RPMI8226 (cell line): ENCODE measurements at places on chromosomes 13 and 19.

- no peak for DNase-seq
Measured at GRCh38 chr13:76667551-76667950, 218.7 kb downstream of the KCTD12 start.

DNA sequence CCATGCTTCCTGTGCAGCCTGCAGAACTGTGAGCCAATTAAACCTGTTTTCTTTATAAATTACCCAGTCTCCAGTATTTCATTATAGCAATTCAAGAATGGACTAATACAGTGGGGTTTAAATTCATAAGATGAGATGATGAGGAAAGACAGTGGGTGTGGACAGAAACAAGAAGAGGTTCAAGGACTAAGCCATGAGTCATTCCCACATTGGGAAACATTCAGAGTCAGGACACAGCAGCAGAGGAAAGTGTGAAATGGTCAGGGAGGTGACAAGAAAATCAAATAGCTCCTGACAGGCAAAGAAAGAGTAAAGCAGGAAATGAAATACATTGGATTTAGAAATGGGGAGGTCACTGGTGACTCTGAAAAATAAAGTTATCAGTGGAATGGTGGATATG is 9.1 kb downstream of the ZNF841 start:
- no peak for DNase-seq

DNA sequence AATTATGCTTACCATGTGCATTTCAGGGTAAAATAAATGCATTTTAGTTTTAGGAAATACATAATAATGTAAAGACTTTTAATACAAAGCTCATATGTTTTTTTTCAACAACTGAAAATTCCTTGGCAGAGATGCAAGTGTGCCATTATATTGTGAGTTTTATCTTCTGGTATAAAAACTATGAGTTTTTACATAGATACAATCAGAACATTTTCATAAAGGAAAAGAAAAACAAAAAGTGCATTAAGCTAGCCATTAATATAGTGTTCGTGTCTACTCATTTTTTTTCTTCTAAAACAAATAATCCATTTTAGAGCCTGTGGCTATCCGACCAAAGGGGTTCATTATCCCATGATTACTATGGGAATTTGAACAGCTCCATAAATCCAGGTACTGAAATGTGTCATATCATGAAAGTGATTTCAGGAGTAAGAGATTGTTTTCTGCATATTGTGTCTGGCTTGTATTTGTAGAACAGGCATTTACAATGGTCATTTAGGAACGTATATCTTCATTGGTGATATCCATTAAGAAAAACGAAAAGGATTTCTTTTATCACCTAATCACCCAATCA is 236.9 kb upstream of the SLC10A2 start:
- no peak for DNase-seq

DNA sequence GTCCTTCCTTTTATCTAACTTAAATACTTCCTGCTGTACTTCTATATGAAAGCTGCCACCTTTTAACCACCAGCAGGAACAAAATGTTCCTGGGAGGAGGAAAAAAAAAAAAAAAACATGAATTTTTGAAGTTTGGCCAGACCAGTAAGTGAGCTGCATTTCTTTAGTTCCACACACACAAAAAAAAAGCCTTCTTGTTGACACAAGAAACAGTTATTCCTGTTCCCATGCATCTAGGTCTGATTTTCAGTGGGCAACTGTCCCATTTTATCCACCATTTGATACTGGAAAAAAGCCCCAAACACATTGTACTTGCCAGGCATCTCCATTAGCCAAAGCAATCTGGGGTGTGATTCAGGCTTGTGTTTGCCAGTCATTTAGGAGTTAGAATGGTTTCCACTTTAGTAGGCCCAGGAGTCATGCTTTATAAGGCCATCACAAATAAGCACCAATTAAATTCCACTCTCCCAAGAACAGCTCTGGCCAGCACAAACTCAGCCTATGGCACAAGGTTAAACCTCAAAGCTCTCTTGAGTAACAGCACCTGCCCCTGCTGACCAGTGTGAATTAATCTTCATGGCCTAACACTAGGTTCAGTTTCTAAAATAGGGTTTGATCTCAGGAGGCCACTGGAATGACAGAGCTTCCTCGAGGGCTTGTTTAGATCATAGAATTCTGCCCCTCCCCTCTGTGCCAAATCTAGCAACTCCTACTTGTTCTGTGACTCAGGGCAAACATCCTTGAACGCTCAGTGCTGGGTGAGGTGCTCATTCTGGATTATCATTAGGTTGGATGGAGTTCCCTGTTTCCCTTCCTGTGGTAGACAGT is 67.1 kb downstream of the NUFIP1 start:
- DNase-seq: no peak

- DNase-seq: no peak
Measured at GRCh38 chr13:106331116-106331515, 204.3 kb downstream of the EFNB2 start.

DNA sequence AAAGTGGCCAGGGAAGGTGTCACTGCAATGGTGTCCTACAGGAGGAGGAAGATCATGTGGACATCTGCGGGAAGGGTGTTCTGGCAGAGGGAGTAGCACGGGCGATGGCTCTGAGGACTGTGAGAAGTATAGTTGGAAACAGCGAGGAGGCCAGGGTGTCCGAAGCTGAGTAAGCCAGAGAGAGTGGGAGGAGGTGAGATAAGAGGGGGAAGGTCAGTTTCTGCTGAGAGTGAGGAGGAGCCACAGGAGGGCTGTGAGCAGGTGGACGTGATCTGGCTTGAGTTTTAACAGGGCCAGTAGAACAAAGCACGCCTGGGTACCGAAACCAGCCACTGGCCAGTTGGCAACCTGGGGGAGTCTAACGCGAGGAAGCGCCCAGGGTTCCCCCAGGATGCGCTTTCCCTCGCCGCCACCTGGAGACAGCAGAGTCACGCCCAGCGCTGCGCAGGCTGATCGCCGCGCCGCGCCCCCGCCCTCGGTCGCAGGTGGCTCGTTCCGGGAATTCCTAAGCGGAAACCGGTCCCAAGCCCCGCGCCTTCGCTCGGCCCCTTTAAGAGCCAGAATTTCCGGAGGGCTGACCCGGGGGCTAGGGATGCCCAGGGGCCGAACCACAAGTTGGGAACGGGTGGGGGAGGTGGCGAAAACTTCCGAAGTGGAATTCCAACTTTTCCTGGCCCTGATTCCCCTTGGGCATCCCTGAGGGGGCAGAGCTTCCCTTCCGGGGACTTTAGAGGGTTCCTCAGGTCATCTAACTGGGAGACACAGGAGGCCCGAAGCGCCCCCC is 1.1 kb upstream of the LSR start:
- DNase-seq: peak; percentile 83

GRCh38 chr19:39307822-39308530 is 11.8 kb downstream of the IFNL1 start:
- DNase-seq: no peak

DNA sequence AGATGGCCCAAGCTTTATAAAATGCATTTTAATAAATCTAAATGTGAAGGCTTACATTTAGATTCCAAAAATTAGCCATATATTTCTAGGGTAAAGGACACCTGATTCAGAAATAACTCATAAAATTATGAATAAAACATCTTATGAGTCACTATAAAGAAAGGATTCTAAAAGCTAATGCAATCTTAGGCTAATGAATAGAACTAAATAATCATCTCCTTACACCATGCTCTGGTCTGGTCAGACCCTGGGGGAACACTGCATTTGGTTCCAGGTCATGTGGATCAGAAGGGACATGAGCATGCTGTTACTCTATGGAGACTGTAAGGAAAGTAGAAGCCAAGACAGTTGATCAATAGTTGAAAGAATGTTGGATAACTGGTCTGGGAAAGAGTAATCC is 370.4 kb downstream of the NDFIP2 start:
- DNase-seq: no peak

DNA sequence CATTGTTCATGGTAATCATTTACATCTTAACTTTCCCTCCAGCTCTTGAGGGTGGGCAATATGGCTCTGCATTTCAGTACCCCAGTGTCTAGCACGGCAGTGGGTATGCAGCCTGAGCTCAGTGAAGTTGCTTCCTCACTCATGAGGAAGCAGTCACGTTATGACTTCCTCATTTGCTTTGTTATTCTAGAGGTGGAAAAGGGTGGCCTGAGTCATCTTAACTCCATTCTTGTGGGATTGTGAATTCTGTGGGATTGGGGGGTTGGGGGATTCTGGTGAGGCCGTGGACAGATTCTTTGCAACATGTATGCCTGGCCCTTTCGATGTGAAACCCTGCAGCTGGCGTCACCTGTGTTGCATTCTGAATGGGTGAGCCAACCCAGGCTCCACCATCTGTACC is 406.7 kb upstream of the ZNF507 start:
- DNase-seq: no peak

GRCh38 chr13:106610486-106610885 is 42.5 kb upstream of the ARGLU1 start:
- no peak for DNase-seq

DNA sequence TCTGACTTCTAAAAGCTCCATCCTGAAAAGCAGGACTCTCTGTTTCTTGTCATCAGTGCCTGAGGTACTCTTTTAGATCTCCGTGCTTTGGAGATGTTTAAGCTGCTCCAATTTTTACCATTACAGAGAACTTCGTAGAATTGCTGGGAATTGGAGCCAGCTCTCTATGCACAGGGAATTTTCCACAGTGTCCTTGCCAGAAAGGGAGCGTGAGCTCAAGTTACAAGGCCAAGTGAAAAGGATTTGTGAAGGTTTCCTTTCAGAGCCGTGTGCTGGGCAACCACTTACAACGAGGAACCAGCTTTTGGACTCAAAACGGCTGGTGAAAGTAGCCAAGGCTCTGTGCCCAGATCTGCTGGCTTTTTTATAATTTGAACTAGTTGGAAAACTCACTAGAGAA is 82.6 kb downstream of the NUFIP1 start:
- DNase-seq: no peak

DNA sequence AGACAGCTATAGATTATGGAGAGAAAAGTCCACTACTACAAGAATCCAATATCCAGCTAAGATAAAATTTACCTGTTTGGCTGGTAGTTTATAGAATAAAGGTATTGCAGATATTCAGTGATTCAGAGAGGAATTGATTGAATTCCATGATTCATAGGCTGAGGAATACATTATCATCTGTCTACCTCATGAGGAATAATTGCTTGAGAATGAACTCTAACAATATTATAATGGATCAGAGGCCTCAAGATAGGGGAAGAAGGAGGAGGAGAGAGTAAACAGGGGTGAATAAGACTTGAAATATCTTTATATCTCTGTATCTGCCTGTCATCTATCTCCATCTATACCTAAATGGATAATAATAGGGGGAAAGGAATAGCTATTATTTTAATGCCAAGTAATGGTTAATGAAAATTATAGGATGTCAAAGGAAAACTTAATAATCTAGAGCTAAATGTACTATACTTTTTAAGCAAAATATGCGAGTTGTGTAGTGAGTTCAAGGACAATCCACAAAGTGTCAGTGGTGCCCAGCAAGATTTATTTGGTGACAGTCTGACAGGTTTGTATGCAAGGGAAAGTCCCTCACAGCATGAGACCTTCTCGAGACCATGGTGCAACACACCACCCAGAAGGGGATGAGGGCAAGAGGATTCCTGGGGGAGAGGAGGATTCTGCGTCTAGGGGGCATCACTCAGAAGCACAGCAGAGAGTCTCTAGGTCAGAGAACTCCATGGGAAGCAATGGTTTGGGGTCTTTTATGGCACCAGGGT is 224.5 kb downstream of the GPC5 start:
- DNase-seq: no peak

- no peak for DNase-seq
Measured at GRCh38 chr13:79360095-79360494, 46.0 kb downstream of the RBM26 start.

DNA sequence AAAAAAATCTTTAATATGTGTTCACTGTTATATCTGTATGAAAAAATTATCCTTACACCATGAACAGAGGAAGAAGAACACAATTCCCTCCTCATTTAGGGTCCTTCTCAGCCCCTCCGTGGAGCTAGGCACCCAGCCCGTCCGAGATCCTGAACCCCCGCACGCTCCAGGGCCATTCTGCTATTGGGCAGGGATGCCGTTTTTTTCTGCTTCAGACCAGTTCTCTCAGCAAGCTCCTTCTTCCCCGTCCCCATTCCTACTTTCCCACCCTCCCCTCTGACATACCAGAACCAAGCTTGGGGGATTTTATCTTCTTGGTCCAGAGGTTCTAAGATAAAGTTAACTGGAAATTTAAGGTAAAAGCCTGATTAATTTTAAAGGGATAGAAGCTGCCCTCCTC is 36.2 kb downstream of the ATP12A start:
- no peak for DNase-seq

DNA sequence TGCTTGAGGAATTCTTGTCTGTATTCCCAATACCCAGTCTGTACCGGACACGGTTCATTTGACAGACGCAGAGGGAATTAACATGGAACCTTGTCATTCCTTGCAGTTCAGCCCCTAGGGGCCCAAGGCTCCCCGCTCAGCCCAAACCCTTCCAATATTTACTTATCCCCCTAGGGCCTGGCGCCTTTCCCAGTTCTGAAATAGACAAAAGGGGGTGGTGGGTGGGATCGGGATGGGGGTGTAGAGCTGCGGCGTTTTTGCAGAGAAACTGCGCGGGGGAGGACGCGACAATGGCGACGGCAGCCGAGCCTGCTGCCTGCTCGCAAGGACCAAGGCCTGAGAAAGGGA is 583 bp downstream of the AKAP8L start:
- DNase-seq: no peak

- DNase-seq: no peak
Measured at GRCh38 chr13:59478908-59479307, 684.8 kb downstream of the DIAPH3 start.

DNA sequence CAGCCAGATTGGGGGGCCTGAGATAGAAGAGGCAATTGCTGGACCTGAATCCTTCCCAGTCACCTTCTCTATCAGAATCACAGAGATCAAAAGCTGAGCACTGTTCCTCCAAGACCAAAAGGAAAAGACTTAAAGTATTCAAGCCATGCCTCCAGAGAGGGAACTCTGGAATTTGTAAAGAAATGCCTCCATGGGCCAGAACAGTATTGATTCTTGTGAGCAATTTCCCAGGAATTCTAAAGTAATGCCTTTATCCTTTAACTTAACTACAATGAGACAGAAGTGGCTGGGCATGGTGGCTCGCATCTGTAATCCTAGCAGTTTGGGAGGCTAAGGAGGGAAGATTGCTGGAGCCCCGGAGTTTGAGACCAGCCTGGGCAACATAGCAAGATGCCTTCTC is 148.8 kb downstream of the FLT1 start:
- DNase-seq: no peak

- DNase-seq: peak; percentile 49
Measured at GRCh38 chr13:45807520-45808099, 43.9 kb downstream of the SIAH3 start.

GRCh38 chr13:110323172-110323891 is 16.2 kb downstream of the COL4A2 start:
- DNase-seq: no peak

DNA sequence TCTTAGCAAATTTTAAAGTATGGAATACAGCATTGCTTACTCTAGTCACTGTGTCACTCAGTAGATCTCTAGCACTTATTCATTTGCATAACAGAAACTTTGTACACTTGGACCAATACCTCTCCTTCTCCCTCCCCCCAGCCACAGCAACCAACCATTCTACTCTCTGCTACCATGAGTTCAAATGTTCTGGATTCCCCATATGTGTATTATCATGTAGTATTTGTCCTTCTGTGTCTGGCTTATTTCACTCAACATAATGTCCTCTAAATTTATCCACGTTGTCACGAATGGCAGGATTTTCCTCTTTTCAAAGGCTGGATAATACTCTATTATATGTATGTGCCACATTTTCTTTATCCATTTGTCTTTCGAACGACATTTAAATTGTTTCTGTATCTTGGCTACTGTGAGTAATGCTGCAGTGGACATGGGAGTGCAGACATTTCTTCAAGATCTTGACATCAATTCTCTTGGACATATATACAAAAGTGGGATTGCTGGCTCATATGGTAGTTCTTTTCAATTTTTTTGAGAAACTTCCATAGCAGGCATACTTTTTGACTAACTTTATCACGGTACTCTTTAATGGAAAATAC is 184.5 kb upstream of the SOX21 start:
- no peak for DNase-seq
